Activated naive CD4-positive, alpha-beta T cell (primary cell): ENCODE measurements at places on chromosomes 7 and 10.

GRCh38 chr10:104435822-104436221 is 82.2 kb downstream of the CFAP58 start:
- no peak for DNase-seq

DNA sequence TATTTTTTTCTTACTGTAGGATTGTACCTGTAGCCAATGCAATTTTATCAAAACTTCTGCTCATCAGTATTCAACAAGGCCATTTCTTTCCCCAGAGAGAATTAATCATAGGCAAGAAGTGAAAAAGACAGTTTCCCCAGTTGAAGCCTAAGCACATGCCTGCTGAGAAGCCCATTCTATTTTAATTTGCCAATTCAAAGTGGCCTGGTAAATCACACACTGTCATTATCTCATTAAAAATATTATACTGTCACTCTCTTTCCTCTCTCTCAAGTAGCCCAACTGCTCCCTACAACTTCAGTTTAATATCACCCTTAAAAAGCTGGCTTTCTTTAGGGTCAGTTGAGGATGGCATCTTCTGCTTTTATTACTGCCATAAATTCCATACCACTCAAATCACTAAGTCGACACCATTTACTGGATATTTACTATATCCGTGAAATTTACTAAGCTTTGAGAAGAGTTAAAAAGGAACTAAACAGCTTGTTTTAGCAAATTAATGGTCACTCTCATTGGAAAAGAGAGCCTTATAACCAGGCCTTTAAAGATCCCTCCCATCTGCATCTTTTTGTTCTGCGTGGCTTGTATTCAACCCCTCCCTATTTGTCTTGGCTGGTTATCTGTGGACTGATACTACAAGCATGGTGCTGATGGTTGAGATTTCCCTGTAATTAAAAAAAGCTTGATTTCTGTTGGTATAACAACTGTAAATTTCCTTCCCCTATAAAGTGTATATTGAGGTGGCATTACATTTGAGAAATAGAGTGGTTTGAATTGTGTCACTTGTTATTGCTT is 30.6 kb downstream of the COL28A1 start:
- DNase-seq: no peak

DNA sequence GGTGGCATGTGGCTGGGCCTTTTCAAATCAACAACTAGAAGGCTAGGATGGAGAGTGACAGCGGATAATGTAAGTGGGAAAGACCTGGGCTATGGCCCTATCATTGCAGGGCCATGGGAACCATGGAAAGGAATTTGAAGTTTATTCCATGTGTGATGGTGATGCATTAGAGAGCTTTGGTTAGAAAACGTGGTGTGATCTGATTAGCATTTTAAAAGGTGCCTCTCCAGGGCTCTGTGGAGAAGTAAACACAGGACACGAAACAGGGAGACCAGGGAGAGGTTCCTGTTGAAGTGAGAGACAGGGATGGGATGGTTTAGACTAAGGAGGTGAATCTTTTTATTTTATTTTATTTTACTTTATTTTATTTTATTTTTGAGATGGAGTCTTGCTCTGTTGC is 749.5 kb downstream of the GATA3 start:
- no peak for DNase-seq

DNA sequence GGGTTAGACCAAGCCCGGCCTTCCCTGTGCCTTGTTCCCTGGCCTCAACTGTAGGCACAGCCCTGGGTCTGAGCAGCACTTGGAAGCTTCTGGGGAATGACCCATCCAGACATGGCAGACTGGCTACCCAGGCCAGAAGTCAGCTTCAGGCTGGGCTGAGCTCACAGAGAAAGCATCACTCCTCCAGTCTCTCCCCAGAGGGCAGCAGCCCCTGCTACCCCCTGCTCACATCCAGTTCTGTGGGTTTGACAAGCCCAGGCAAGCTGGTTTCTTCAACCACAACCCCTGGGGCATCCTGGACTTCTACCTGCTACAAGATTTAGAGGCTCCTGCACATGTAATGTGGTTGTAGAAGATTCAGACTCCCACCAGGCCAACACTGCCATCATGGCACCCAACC is 9.0 kb downstream of the C10orf71 start:
- DNase-seq: no peak

DNA sequence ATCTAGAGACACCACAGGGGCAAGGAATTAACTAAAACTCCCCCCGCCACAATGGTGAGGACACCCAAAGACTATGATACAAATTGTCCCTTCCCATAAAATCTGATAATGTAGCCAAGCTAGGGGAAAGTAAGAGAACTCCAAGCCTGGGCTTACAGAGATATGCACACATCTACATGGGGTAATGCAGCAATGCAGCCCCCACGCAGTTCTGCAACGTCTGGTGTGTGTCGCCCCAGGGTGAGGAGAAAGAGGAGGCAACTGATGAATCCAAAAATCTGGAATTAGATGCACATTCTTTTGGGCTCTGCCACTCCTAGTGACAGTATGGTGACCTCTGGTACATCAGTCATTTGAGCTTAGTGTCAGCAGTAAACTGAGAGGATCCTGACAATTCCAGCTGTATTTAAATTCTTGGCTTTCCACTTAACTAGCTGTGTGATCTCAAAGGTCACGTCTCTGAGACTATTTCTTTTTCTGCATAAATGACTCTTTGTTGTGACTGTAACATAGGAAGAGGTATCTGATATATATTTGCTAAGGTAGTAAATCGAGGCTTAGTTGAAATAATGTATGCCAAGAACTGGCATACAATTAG is 51.5 kb downstream of the PIP4K2A start:
- no peak for DNase-seq

GRCh38 chr10:60985951-60986350 is 42.0 kb upstream of the RHOBTB1 start:
- DNase-seq: no peak

- no peak for DNase-seq
Observed at GRCh38 chr10:96721207-96721572, 876 bp upstream of the PIK3AP1 start.

DNA sequence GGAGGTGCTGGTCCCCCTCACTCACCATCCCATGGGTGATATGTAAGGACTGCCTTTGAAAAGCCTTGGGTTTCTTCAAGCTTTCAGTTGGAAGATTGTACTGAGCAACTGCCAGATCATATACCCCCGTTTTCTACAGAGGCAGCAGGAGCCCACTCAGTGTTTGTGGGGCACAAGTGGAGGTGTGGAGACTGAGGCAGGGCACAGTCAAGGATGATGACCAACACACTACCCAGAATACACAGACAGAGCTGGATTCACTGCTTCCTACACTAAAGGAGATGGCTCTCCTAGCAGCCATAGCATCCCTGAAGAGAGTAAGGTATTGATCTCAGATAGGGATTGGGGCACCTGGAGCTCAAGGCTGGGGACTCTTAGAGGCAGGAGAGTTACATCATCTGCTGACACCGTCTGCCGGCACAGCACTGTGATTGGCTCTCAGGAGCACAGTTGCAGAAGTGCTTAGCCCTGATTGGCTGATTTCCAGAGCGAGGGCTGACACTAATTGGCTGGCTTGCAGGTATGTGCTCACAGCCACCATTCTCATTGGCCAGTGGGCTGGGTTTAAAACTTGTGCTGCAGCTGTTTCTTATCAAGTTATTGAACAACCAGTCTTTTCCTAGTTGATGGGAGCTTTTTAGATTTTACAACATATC is 77.9 kb upstream of the PFKP start:
- DNase-seq: no peak

GRCh38 chr7:2953099-2953498 is 90.6 kb downstream of the CARD11 start:
- no peak for DNase-seq

DNA sequence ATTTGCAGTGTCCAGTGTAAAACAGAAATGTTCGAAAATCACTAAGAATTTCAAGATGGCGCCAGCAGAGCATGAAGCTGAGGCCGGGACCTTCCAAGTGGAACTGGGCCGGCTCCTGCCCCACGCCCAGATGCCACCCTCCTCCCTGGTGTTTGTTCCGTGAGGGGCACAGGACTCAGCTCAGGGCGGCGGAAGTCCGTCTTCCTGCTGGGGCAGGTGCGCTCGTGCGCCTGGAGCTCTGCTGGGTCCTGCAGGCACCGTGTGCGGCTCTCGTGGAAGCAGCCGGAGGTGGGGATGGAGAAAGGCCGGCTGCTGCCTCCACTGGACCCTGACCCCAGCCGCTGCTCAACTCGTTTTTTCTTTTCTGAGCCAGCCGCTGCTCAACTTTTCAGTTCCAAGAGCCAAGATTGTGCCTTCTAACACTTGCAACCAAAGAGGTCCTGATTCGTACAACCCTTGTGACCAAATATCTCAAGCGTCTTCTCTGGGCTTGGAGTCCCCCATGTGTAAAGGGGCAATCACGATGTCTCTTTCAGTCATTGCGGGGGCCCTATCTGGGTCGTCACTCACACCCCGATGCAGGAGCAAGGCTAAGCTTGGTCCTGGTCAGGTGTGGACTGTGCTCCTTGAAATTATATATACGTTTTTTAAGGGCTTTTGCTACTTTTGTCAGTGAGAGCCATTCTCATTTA is 334.4 kb downstream of the ADARB2 start:
- no peak for DNase-seq

DNA sequence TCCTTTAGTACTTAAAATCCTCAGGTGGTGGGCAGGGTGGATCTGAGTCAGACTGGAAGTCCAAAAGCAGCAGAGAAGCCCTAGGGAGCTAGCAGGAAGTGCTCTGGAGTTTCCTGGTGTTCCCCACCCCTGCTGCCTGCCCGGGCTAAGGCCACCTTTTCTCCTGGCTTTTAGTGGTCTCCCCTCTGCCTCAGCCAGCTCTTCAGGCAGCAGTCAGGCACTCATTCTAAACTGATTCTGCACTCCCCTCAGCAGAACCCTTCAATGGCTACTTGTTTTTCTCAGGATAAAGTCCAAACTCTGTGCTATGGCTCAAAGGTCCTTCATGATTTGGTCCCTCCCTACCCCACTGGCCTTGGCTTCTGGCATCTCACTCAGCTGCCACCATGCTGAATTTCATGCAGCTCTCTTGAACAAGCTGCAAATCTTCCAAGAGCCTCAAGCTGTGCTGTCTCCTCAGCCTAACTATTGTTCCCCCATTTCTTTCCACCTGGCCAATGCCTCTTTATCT is 28.9 kb upstream of the DNMBP start:
- DNase-seq: no peak

DNA sequence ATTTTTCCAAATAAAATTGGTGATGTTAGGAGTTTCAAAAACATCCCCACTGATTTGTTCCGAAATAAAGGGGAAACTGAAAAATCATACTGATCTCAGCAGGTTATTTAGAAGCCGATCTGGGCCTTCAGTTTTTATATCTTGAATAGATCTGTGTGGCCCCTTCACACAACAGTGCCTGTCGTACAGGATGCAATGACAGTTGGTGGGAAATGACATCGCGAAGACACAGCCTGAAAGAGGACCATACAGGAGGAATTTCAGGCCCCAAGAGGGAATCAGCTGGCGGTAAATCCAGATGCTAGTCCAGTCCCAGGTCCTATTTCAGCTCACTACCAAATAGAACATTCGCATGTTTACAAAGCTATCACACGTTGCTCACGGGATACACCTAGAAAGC is 3.0 kb downstream of the H2BK1 start:
- no peak for DNase-seq

DNA sequence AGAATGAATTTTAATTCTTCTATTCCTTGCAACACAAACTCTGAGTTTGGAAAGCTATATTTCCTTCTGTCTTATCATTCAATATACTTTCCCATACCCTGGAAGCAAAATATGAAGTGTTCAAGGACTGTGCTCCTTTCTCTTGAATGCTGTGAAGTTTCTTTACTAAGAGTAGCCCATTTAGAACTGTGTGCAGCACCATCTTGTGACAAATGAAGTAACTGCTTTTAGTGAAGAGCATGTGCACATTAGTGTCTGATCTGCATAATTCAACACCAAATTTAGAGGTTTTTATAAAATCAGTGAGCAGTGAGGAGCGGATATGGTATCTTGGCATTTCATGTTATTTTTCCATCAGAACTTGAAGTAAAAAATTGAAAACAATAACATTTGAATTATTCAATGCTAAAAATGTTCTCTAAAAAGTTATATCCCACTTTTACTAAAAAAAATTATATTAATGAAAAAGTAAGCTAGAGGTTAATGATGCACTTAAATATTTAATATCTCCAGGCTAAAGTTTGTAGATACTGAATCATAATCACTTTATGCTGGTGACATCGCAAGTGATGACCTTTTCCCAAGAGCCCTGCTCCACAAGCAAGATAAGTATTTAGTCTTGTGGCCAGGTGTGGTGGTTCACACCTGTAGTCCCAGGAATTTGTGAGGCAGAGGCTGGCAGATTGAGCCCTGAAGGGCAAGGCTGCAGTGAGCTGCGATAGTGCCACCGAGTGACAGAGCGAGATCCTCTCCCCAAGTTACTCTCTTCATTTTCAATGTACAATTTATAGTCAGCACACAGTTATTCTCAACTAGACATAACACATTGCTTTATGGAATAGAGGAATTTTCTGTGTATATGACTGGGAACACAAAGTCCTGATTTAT is 108.8 kb upstream of the PCLO start:
- no peak for DNase-seq

- DNase-seq: no peak
Observed at GRCh38 chr10:72353028-72353964, 1.4 kb downstream of the DNAJB12 start.

- no peak for DNase-seq
Observed at GRCh38 chr10:114938856-114939193, 830 bp downstream of the TRUB1 start.
